ENCODE measurements at places on chromosomes 3 and 15.

- DNase-seq = no peak
Measured at GRCh38 chr15:42504631-42505030, 9.2 kb downstream of the SNAP23 start.

- DNase-seq = no peak
Measured at GRCh38 chr3:11014253-11014652, 21.7 kb downstream of the SLC6A1 start.

DNA sequence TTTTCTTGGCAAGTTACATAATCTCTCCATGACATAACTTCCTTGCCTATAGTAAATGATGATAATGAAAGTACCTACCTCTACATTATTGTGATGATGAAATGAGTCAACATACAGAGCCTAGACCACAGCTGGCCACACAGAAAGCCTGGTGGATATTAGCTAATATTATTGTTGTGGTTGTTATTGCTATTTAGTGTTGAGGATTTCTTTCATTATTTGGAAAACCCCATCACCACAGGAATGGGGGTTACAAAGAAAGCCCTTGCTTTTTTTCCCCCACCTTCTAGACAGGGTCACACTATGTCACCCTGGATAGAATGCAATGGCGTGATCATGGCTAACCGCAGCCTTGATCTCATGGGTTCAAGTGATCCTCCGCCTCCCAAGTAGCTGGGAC is 125.0 kb downstream of the PDZRN3 start:
- no peak for DNase-seq

DNA sequence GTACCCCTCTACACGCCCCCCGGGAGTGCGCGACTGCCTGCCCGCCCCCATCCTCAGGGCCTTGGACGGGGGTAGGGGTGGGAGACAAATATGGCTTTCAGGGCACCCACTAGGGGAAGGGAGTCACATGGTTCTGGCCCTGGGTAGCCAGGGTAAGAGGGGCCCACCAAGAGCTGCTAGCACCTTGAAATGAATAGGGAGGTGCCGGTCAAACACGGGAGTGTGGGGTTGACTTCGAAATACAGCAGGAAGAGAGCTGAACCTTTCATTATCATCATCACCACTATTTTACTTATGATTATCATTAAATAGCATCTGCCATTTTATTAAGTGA is 489.1 kb downstream of the MAGI1 start:
- DNase-seq = no peak

DNA sequence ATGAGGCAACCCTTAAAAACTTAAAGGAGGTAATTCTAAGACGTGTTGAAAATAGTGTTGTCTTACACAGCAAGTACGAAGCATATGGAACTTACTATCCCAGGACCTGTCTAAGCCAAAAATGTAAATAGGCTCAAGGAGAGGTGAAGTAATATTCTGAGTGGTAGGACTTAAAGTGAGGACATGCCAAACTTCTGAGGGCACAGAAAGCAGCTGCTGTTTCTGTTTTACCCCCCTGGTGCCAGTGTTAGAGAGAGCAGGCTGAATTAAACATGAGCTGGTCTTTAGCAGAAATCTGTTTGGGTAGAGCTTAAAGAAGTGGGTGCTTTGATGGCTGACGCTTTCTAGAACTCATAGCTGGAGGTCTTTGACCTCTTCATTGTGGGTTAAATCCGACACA is 149.7 kb upstream of the NPHP3 start:
- no peak for DNase-seq
